Esophagus squamous epithelium (tissue), 5 donors: ENCODE measurements at places on chromosomes 6 and 20.

GRCh38 chr6:139862311-139862710, 487.9 kb upstream of the CITED2 start:
- DNase-seq = no peak

- no peak for DNase-seq
These were observed 25.2 kb upstream of the TENT5A start for GRCh38 chr6:81777586-81778268.

GRCh38 chr6:46618726-46619125, 33.9 kb downstream of the CYP39A1 start:
- no peak for DNase-seq

- no peak for DNase-seq
These were observed 3.5 kb upstream of the TGIF2 start for GRCh38 chr20:36569847-36570429.

DNA sequence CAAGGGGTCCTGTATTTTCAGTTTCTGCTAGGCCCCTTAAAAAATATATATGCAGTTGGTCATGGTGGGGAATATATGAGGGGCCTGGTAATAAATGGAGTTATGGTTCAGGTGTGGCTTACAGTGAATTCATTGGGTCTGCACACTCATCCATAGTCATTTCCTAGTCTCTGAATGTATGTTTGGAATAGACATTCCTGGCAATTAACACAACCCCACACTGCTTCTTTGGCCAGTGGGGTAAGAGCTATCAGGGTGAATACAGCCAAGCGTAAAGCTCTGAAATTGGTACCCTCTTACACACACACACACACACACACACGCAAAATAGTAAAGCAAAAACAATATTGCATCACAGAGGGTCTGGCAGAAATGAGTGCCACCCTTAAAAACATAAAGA, 56.5 kb downstream of the QRSL1 start:
- no peak for DNase-seq

- no peak for DNase-seq
These were observed 48.7 kb downstream of the KCTD20 start for GRCh38 chr6:36491378-36491965.

GRCh38 chr20:53163486-53163885, 191.3 kb downstream of the TSHZ2 start:
- DNase-seq = no peak

DNA sequence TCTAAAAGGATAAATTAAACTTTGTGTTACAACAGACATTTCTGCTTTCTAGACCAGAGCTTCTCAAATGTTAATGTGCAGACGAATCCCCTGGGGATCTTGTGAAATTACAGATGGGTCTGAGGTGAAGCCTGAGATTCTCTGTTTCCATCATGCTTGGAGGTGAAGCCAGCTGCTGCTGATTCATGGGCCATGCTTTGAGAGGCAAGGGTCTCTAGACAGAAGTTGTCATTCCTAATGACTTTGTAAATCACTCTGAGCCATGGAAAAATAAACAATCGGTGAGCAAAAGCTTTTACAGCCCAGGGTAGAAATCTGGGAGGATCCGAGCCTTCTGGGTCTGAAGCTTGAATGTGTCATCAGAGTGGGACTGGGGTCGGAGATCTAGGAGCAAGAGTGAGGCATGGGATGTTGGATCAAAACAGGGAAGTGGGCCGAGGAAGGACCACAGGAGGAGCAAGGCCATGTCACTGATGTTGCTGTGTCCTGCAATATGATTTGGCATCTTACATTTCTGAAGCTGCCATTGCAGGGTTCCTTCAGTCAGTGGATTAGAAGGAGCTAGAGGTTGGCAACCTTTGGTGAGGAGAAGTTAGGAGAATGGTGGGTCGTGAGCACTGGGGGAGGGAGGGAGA, 77.3 kb downstream of the TRMT11 start:
- no peak for DNase-seq

- no peak for DNase-seq
These were observed 47.6 kb downstream of the IPCEF1 start for GRCh38 chr6:154308986-154309385.

- no peak for DNase-seq
These were observed 79.0 kb upstream of the ZNF217 start for GRCh38 chr20:53672484-53673129.

- DNase-seq = no peak
These were observed 80.4 kb downstream of the AK9 start for GRCh38 chr6:109610590-109610989.

DNA sequence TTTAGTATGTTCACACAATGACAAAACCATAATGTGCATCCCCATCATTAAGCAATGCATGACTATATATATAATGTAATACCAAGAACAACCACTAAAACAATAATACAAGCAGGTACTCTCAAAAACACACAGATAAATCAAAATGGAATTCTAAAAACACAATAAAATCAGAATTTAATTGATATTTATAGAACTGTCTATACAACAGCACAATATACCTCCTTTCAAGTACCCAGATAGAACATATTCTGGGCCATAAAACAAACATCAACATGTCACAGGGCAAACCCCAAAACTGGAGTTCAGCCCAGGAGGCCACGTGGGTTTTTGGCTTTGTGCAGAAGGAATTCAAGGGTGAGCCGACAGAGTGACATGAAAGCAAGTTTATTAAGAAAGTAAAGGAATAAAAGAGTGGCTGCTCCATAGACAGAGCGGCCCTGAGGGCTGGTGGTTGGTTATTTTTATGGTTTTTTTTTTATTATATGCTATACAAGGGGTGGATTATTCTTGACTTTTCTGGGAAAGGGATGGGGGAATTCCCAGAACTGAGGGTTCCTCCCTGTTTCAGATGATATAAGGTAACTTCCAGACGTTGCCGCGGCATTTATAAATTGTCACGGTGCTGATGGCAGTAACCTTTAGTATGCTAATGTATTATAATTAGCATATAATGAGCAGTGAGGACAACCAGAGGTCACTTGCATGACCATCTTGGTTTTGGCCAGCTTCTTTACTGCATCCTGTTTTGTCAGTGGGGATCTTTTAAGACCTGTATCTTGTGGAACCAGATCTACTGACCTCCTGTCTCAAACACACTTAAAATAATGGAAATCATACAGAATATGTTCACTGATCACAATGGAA, 5.6 kb downstream of the RAB23 start:
- DNase-seq = no peak

DNA sequence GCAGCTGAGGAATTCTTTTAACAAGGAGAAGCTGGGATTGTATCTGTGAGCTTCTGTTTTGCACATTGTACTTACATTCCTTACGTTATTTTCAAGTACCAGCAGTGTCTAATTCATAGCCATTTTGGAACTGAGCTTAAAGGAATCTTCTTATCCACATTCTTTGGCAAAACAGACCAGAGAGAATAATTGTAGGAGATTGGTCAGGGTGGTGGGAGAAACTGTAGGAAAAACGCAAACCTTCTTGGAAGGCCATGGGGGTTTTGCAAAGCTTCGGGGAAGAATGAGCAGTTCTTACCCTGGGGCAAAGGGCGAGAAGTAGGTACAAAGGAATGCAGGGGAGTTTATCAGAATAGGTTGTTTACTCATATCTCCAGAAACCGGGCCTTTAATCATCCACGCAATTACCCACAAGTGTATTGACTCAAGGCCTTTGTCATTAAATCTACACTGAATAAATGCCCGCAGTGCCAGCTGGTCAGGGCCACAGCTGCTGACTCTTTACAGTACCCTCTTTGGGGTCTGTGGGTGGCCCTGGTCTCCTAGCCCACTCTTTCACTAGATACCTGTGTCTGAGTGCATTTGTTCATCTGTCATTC, 39.6 kb upstream of the SPTLC3 start:
- DNase-seq = no peak

- no peak for DNase-seq
These were observed 484.0 kb upstream of the SOX4 start for GRCh38 chr6:21109391-21110178.

DNA sequence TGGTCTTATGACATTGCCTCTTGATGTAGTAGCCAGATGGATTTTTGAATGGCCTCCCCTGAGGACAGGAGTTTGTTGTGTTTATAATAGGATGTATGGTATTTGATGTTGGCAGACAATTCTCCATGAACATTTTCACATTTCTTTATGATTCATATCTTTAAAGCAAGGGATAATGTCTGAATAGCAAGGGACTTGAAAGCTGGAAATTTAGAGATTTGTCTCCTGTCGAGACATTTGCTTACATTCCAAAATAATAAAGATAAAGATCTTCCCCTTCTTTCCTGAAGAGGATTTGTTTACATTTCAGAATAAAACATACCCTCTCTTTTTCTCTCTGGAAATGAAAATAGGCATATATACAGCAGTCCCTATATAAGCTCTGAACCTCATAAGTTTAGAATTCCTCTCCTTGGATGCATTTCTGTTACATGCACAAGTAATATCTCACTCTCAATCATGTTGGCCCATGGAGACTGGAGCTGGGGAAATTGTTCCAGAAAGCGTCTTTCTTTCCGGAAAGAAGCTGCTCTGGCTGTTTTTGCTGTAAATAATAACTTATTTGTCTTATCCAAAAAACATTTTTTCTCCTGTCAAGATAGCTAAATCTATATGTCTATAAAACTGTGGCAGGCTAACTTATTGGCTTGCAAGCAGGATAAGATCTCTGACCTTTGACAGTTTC, 42.5 kb upstream of the ASCC3 start:
- DNase-seq = no peak

GRCh38 chr6:146938266-146938665, 266.0 kb upstream of the STXBP5 start:
- DNase-seq = no peak

GRCh38 chr6:133173276-133173675, 67.9 kb upstream of the EYA4 start:
- no peak for DNase-seq

DNA sequence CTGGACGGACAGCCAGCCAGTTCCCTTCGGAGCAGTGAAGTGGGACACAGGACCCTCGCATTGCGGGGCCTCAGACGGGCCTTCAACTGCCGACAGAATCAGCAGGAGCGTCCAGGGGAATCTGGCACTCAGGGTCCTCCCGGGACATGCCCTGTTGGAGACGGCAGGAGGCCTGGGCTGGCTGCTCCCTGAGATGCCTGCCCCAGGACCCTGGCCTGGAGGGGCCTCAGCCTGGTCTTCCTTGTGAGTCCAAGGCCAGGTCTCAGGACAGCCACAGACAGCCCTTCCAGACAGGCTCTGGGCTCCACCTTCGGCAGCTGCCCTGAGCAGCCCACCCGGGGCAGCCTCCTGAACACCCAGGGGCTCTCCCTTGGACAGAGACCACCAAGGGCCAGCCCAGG, 14.6 kb upstream of the HELZ2 start:
- DNase-seq = no peak

GRCh38 chr6:112049026-112049799, 4.7 kb upstream of the CCN6 start:
- no peak for DNase-seq

GRCh38 chr6:131212024-131212423, 76.8 kb downstream of the AKAP7 start:
- no peak for DNase-seq

DNA sequence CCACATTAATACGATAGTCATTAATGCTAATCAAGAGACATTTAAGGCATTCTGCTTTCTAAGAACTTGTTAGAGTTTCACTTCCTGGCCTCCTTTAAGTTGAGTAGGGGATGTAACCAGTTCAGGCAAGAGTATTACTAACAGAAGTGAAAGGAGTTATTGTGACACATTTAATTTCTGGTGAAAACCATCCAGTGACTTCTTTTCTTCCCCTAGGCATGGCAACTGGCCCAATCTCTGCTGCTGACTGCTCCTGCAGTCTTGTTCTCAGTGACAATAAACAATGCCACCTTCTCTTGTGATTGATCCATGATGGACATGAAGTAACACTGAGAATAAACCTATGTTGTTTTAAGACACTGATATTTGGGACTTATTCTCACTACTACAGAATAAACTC, 130.9 kb upstream of the DEFB112 start:
- no peak for DNase-seq

DNA sequence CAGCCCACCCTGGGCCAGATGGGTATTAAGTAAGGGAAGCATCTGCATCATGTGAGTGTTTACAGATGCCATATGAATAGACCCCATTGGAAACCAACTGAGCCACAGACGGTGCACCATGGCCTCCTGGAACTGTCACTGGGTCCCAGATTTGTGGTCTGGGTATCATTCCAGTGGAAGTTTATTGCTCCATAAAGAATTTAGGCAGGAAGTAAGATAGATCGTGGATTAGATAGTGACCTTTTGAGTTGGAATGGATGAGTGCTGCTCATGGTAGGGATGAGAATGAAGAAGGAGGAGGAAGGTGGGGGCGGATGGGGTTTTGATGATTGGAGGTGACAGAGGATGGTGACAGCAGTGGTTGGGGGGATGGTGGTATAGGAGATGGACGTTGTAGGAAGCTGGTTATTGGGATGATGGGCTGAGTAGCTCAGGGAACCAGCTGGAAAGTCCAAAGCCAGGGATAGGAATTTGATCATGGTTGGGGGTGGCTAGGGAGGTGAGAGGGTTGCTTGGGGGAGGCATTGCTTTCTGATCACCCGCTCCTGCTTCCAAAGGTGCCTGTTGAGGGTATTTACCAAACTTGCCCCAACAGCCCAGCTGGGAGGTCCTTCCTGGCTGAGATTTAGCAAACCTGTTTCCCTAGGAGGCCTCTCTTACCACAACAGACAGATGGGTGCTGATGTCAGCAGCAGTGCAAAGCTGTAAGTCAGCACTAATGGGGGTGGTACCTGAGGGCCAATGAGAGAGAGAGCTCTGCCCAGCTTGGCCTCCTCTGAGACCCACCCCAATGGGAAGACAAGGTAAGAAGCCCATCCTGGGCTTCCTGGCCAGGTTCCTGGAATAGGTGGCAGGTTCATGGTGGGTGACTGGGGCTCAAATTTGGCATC, 78.0 kb downstream of the VEGFA start:
- no peak for DNase-seq

DNA sequence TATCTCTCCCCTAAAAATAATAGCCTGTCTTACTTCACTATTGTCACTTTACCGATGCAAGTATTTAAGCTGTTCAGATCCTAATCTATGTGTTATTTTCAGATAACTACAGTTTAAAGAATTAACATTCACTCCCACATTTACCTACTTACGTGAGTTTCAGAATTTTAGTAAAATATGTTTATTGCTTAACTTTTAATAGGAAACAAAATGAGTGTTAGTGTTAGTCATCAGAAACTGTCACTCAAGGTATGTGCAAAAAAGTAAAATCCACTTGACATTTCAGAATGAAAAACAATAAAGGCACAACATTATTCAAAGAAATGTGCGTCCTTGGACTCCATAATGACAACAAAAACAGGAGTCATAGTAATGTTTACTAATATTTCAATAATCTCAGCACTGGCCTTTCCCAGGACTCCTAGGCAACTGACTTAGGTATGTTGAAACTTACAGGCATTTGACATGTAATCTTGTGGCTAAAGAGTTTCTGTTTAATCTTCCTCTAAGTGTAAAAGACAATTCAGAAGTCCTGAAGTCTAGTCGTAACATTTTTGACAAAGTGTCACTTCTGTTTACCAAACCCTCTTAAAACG, 4.5 kb downstream of the ATXN1 start:
- no peak for DNase-seq
